Bronchial epithelial cell (primary cell): ENCODE measurements at places on chromosomes 1 and 21.

DNA sequence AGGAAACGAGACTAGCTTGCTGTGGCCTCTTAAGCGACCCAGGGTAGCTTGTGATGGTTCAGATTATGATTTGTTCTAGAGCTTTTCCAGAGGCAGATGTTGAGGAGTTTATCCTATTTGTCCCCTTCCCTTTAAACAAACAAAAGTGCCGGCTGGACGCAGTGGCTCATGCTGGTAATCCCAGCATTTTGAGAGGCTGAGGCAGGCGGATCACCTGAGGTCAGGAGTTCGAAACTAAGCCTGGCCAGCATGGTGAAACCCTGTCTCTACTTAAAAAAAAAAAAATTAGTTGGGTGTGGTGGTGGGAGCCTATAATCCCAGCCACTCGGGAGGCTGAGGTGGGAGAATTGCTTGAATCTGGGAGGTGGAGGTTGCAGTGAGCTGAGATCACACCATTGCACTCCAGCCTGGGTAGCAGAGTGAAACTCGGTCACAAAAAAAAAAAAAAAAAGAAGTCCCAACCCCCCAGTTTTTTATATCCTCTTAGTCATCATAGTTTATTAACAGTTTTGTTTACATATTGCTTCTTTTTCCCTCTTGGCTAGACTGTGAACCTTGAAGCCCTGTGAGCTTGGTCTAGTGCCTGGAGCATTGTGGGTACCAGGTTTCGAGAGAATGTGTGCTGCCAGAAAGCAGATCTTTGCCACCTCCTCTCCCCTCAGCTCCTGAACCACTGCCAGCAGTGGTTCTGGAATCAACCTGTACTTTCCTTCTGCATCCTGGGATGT, 29.8 kb downstream of the MAPKAPK2 start:
- peak; percentile 72 for DNase-seq

DNA sequence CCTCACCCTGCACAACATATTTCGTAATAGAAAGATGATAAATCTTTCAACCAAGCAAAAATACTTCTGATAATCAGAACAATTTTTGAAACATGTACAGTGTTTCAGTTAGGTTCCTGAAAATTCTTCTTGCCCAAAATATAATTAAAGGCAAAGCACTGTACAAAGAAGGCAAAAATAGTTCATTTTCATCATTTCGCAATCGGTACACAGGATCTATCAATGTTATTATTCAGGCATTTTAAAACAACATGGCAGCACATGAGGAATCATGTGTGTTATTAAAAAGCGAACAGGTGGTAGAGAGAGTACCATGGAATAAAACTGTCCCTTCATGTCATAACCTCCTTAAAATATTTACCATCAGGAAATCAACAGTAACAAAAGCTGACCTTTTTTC, 356.9 kb downstream of the DPYD start:
- no peak for DNase-seq

GRCh38 chr1:194698908-194699318, 1512.5 kb upstream of the B3GALT2 start:
- no peak for DNase-seq

GRCh38 chr1:23101101-23101827, 67.4 kb downstream of the LUZP1 start:
- peak; percentile 68 for DNase-seq

DNA sequence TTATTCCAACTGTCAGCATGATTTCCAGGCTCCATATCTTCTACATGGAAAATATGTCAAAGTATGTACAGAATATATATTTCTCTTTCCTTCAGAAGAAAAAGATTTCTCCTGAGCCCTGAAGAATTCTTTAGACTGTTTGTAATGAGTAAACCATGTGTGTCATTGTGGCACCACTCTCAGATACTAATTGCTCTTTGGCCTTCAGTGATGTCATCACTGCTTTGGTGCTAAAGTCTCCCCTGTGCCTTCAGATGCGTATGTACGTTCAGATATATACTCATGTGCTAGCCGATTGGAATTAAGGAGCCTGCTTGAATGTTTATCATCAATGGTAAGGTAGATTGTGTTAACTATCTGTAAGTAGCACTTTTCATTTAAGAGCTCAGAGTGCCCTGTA, 20.6 kb upstream of the NBL1 start:
- DNase-seq: no peak
